ENCODE measurements at places on chromosomes 6 and 20.
A peak's percentile ranks its signal among the peaks of the same experiment; 100 is the strongest.

- no peak for DNase-seq
Measured at GRCh38 chr6:133428295-133428694, 187.1 kb downstream of the EYA4 start.

GRCh38 chr6:154247119-154247861 lies 109.3 kb downstream of the IPCEF1 start:
- DNase-seq: peak; percentile 23

DNA sequence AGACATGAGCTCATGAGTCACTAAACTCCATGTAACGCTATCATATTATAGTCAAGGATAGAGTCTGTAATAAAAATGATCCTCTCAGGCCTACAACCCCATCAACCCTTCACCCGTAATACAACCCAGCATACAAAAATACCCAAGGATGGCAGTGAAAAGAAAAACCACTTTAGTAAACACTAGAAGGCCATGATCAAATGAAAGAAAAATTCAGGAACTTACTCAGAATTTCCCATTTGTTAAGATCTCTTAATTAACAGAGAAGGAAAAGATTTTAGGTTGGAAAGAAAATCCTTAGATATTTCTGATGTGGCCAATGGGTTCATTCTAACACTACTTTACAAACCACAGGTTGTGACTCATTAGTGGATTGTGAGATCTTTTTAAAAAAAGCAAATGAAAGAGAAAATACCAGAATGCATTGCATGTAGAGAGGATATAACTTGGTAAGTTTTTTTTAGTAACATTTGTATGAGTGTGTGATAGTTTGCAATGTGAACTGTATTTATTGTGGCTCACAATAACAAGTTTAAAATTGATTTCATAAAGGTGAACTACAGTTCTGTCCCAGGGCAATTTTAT lies 8.0 kb upstream of the UBE2J1 start:
- DNase-seq: no peak

DNA sequence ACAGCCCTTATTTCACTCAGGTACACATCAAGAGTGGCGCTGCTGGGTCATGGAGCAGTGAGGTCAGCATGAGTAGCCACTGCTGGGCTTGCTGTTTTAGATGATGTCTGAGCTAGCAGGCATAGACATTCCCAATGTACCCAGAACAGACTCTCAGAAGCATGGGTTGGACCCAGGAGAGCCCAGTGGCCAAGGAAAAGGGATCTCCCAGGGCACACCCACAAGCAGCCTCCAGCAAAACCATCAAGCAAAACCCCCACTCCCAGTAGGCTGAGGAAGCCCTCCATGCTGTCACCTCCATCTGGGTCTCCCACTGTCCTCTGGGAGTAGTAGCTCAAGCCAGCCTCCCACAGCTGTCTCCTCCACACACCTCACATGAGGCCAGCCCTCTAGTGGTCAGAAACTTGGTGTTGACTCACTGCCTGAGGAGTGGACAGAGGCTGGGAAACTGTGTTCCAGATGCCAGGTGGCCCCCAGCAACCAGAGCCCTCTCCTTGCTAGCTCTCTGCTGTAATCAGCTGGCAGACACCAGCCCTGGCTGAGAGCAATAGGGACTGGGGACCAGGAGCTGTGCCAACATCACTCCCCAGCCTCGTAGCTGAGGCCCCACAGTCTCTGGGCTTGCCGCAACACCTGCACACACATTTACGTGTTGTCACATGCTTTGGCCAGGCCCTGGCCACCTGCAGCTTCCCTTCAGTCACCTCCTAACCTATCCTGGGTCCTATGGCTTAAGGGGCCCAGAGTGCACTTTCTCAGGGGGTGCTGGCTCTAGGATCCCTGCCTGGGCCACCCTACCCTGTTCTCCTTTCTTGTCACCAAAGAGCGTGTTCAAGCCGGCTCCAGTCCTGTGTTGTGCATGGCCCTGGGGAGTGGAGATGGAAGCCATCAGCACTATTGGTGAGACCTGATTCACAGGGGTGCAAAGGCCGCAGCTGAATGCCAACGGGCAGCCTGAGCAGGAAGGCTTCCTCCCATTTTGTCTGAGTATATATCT lies 1.9 kb upstream of the AP5S1 start:
- peak; percentile 94 for DNase-seq

- peak; percentile 15 for DNase-seq
Measured at GRCh38 chr6:106192824-106193223, 106.7 kb downstream of the PRDM1 start.

- peak; percentile 62 for DNase-seq
Measured at GRCh38 chr20:49505518-49505917, 23.1 kb upstream of the KCNB1 start.

- no peak for DNase-seq
Measured at GRCh38 chr20:58077282-58077681, 151.2 kb downstream of the ANKRD60 start.

DNA sequence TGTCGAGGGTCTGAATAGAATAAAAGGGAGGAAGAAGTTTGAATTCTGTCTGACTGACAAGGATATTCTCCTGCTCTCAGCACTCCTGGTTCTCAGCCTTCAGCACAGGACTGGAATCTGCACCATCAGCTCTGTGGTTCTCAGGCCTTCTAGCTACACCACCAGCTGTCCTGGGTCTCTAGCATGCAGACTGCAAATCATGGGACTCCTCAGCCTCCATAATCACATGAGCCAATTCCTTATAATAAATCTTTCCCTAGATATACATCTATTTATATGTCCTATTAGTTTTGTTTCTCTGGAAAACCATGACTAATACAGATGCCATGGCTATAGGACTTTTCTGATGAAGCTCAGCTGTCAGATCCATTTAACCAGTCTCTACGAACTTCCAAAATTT lies 132.8 kb upstream of the ECI2 start:
- no peak for DNase-seq

All from NCI-H82 (cell line).